ENCODE measurements at places on chromosomes 4 and X.

DNA sequence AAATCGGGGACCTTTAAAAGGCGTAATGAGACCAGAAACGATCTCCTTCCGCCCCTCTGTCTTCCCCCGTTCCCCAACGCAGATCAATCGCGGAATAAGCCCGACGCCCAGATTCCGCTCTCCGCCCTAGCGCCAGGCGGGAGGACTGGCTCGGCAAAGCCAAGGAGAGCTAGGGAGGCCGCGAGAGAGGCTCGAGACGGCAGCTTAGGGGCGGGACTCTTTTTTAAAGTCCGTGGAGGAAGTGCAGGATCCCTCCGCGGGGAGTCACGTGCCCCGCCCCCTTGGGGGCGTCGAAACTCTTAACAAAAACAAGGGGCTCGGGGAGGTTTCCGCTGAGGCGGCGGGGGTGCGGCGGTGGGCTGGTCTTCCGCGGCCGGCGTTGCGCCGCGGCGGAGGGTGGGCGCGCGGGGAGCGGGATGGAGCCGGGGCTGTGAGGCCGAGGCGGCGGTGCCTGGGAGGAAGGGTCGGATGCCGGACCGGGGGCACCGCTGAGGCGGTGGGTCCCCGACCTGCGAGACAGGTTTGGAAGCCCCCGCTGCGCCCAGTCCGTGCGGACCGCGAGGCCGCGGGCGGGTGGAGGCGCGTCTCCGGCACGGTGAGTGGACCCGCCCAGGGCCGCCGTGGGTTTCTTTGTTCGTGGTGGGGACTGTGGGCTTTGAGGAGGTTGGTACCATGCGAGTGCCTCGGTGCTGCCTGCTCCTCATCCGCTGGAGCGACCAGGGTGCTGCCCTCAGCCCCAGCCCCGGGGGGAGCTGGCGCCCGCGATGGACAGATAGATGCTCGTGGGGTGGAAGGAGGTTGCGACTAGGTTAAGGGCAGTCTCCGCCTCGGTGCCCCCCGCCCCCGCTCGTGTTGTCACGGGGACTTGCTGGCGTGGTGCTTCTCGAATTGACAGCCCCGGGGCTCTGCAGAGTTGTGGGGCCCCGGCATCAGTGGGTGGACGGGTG, at the start of gene CCNG2:
Gene CCNG2, plus strand, starts transcription at position 296 of the 947 bp plus-strand sequence. CDS start 1,326 bp downstream, outside the sequence.
- DNase-seq = peak; percentile 69

DNA sequence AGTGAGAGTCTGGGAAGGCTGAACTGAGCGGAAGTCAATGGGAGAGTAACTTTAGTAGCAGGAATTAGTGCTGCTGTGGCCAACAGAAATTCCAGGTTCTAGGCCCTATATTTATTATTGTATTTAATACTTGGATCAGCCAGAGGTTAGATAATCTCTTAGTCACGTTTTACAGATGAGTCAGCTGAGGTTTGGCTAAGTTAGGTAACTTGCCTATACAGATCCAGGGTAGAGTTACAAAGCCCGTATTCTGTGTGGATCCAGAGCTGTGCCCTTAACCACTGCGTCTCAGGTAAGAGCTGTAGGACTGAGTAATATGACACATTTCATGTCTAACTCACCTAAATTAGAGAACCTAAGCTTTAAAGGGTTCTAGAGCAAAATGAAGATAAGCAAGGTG, 20.5 kb downstream of the PSMD10 start:
- DNase-seq = no peak

- no peak for DNase-seq
Observed at GRCh38 chr4:52107336-52107735, 56.2 kb downstream of the SPATA18 start.

DNA sequence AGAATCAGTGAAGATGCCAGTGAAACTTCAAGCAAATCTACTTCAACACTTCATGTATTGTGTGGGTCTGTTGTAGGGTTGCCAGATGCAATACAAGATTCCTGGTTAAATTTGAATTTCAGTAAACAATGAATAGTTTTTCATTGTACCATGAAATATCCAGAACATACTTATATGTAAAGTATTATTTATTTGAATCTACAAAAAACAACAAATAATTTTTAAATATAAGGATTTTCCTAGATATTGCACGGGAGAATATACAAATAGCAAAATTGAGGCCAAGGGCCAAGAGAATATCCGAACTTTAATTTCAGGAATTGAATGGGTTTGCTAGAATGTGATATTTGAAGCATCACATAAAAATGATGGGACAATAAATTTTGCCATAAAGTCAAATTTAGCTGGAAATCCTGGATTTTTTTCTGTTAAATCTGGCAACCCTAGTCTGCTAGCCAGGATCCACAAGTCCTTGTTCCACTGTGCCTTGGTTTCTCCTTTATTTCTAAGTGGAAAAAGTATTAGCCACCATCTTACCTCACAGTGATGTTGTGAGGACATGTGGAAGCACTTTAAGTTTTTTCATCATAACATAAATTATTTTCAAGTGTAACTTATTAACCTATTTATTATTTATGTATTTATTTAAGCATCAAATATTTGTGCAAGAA, 2.3 kb downstream of the CXCL8 start:
- DNase-seq = no peak

- no peak for DNase-seq
Observed at GRCh38 chr4:126448086-126448845, 1133.5 kb downstream of the FAT4 start.

- no peak for DNase-seq
Observed at GRCh38 chr4:96983830-96984229, 1143.9 kb downstream of the PDHA2 start.

- DNase-seq = no peak
Observed at GRCh38 chrX:148380650-148381561, 119.5 kb upstream of the AFF2 start.

GRCh38 chr4:1192091-1192492, 19.7 kb upstream of the SPON2 start:
- no peak for DNase-seq

DNA sequence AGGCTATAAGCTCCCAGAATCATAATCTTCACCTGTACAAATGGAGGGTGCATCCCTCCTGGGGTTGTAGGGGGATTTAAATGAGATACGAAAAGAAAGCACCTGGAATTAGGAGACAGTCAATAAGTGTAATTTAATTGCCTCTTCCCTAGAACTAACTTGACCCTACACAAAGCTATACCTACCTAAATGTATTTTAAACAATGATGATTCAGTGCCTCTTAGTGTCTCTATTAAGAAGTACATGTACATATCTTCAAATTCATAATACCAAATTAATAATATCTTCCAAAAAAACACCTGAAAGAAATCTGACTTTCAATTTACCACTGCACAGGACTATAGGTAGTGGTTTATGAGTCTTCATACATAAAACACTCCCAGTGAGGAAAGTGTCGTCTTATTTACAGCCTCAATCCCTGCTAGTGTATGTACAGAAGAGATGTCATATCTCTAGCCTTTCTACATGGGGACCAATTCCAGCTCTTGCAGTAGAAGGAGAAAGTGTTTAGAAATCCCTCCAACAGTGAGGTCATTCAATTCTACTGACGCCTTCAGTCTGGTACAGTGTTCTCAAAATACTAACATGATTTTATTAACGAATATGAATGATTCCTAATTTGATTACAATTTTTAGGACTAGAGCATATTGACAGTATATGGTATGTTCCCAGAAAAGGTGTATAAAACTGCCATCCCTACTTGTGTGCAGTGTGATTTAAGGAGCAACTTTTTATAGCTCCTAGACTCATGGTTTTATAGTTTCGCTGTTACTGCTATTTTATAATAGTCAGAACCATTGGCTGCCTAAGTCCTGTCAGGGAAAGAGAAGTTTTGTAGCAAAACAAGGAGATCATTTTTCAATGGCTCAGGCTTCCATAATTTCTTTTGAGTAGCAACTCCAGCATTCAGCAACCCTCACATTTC, 282.7 kb downstream of the UNC5C start:
- no peak for DNase-seq

GRCh38 chr4:18134111-18134510, 112.6 kb upstream of the LCORL start:
- no peak for DNase-seq

- no peak for DNase-seq
Observed at GRCh38 chrX:129719931-129720530, 18.7 kb upstream of the XPNPEP2 start.

GRCh38 chr4:113071274-113071673, 21.8 kb downstream of the ANK2 start:
- no peak for DNase-seq
